Pulmonary artery endothelial cell (primary cell): ENCODE measurements at places on chromosomes 4 and X. TPM values are rescaled to one million over a fixed set of nuclear protein-coding genes. Genes with fewer than 3 reads are reported as not detected.

Gene PRDM8
- 0.14 and 0.33 TPM in 2 replicates for total RNA-seq

Gene ARX
- total RNA-seq, result not detected in 2 replicates

Gene TCEAL6
- total RNA-seq, result not detected in 2 replicates

Gene LEF1
- not detected in 2 replicates for total RNA-seq

Gene NBDY
- total RNA-seq, result 4.9 and 5.5 TPM in 2 replicates

Gene FAM241A
- total RNA-seq, result 11.3 and 12.2 TPM in 2 replicates

Gene SYTL5
- not detected in 2 replicates for total RNA-seq

Gene TEC
- total RNA-seq, result 0.13 and 0.81 TPM in 2 replicates

Gene DCAF8L2
- total RNA-seq, result 0.40 TPM in 1 of 2 replicates, not detected in the other

Gene IDUA
- total RNA-seq, result 10.0 and 11.4 TPM in 2 replicates

Gene NXT2
- total RNA-seq, result 6.4 and 6.5 TPM in 2 replicates

Gene ERCC6L
- 4.7 and 8.3 TPM in 2 replicates for total RNA-seq

Gene FANCB
- 5.1 and 9.5 TPM in 2 replicates for total RNA-seq

Gene MPP1
- total RNA-seq, result 17.9 and 31.2 TPM in 2 replicates

Gene SMAD1
- total RNA-seq, result 50.6 and 55.1 TPM in 2 replicates

Gene TKTL1
- total RNA-seq, result not detected in 2 replicates

Gene SSX2B
- total RNA-seq, result not detected in 2 replicates

Gene CCDC110
- total RNA-seq, result 0.49 and 0.73 TPM in 2 replicates

Gene ITGB1BP2
- total RNA-seq, result 0.46 and 1.4 TPM in 2 replicates

Gene EXOC1L
- total RNA-seq, result not detected in 2 replicates

Gene SLC4A4
- total RNA-seq, result 0.07 and 0.20 TPM in 2 replicates

Gene SOX3
- not detected in 2 replicates for total RNA-seq

Gene TRPC5OS
- total RNA-seq, result not detected in 2 replicates

Gene TMPRSS11B
- not detected in 2 replicates for total RNA-seq

Gene DUSP21
- not detected in 2 replicates for total RNA-seq

Gene PLS3
- 457 and 701 TPM in 2 replicates for total RNA-seq
